ENCODE measurements at places on chromosomes 11 and 22.
A peak's percentile ranks its signal among the peaks of the same experiment; 100 is the strongest.

GRCh38 chr11:103700622-103701021 lies 335.8 kb upstream of the DDI1 start:
- no peak for DNase-seq

DNA sequence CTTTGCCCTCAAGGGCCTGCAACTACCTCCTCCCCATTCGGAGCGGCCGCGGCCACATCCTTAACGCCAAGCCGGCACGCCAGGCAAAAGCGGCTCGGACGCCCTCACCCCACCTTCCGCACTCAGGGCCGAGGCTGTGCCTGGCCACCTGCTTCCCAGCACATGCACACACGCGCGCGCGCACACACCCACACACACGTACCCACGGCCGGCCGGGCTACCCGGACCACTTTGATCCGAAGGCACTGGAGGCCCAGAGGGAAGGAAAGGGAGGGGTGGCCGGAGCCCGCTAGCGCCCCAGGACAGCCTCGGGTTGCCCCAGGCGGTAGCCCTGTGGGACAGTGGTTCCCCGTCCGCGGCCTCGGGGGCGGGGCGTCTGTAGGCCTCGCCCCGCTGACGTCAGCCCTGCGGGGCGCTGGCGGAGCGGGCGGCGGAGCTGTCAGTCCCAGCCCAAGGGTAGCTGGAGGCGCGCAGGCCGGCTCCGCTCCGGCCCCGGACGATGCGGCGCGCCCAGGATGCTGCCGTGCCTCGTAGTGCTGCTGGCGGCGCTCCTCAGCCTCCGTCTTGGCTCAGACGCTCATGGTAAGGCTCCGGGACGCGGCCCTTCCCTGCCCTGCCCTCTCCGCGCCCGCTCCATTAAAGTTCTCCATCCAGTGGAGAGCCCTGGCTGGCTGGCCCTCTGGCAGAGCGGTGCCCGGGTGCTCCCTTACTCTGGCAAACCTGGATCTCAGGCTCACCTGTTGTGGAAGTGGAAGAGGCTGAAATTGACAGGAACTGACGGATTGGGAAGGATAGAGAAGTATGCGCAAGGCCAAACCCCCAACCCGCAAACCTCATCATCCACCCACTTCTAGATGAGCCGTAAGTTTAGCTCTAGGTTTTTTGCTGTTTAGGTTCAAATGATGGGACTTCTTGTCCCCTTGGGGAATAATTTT lies at the start of gene IL10RA:
Gene IL10RA (plus strand): TSS at position 442 of the 935 bp plus-strand sequence. CDS start 74 bp downstream, at position 516.
- DNase-seq, result peak; percentile 48

DNA sequence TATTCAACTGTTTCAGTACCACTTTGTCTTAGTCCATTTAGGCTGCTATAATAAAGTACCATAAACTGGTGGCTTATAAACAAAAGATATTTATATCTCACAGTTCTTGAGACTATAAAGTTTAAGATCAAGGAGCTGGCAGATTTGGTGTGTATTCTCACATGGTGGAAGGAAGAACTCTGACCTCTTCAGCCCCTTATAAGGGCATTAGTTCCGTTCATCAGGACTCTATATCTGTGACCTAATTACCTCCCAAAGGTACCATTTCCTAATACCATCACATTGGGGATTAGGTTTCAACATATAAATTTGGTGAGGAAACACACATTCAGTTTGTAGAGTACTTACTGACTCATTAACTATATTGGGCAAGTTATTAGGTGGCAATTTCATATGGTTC lies 10.7 kb upstream of the ARL14EP start:
- DNase-seq, result no peak

DNA sequence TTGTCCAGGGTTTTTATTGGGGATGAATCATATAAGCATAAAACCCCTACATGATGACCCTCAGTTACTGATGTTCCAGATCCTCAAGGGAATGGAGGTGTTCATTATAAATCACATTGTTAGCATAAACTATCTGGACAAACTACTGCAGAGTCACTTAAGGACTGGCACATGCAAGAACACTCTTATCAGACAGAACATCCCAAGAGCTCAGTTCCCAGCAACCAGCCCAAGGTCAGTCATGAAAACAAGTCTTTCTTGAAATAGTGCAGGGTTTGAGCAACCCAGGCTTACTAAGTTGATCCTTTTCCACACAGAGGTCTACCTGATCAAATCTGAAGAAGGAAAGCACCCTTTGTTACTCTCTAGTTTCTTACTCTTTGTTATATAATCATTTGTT lies 13.5 kb upstream of the PTS start:
- no peak for DNase-seq
